ENCODE measurements at places on chromosomes 2 and 18.

DNA sequence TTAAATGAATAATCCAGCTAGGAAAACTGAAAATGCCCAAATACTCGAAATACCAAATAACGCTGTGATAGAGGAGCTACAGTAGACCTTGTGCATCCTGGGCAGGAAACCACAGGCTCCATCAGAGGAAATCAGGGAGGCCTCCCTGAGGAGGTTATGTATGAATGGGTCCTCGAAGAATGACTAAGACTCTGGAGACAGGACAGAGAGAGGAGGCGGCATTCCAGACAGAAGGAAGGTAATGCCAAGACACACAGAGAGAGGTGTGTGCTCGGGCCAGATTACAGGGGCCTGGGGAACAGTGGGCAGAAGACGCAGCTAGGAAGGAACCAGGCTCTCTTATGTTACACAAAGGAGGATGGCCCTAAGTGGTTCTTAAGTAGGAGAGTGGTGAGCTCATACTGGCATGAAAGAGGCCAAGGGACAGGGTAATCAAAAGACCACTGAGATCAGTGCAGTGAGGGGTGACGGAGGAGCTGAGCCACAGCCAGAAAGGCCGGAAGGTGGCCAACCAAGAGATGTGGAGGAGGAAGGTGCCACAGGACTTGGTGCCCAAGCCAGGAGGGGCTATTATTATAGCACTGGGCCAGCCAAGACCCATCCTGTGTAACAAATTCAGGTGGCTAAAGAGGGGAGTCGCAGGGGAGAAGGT lies 9.9 kb downstream of the ST3GAL5 start:
- DNase-seq = no peak

GRCh38 chr2:178395941-178396570 lies 54.9 kb downstream of the PRKRA start:
- DNase-seq = no peak

GRCh38 chr2:47819834-47820233 lies 36.9 kb downstream of the MSH6 start:
- no peak for DNase-seq

DNA sequence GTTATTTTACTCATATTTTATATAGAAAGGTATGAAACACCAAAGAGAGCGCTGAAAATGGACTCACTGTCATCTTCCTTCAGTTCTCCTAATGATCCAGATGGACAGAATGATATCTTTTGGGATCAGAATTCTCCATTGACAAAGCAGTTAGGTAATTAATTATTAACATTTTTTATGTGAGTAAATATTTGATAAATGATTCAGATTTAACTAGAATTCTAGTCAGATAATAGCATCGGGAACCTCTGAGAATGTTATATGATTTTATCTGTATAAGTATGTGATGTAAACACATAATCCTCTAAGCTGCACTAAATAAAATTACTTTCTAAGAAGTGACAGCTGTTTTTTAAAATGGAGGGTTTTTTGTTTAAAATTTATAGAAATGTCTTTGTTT lies 2.0 kb downstream of the ETAA1 start:
- DNase-seq = no peak

Data from Right ventricle myocardium inferior (tissue), 1 donor.